ENCODE measurements at places on chromosomes 2 and 18.

DNA sequence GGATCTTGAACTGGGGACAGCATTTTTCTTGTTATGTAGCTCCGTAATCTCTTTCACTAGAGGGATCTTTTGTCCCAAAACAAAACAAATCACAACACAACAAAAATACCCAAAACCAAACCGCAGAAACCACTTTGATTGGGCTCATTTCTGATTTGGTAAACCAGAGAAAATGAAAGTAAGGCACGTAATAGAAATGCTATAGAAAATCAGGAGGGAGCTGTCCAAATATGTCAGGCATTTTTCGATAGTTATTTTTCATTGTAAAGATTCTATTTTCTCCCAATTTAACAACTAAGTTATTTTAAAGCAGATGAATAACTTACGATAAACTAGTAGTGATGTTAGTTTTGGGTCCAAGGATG, 406.5 kb downstream of the XIRP2 start:
- no peak for DNase-seq

DNA sequence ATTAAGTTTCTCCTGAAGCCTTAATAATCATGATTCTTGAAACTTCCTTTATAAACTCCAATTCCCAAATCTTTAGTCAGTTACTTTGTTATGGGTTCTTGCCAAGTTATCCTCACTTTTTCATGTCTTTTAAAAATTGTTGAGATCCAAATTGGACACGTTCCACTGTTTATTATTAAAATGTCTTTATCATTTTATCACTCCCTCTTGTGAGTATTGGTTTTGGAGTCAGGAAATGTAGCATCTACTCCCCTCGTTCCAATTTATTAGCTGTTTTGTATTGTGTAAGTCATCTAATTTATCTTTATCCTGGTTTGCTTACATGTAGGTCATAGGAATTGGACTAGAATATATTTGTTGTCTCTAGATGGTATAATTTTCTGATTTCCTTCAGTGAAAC, 213.1 kb upstream of the SLC39A10 start:
- DNase-seq = no peak

- peak; percentile 97 for DNase-seq
Observed at GRCh38 chr2:38407111-38407682, 30.1 kb upstream of the ATL2 start.

DNA sequence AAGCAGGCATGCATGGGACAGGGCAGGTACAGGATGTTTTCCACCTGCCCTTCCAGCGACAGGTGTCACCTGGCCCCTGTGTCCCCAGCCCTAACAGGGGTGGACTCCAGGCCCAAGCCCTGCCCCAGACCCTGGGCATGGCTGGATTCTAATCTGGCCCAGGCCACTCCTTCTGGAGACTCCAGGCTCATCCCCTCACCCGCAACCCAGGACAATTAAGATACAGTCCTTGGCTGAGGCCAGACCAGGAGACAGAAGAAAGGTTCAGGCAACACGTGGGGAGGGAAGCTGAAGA, 9.5 kb downstream of the BIN1 start:
- DNase-seq = no peak

DNA sequence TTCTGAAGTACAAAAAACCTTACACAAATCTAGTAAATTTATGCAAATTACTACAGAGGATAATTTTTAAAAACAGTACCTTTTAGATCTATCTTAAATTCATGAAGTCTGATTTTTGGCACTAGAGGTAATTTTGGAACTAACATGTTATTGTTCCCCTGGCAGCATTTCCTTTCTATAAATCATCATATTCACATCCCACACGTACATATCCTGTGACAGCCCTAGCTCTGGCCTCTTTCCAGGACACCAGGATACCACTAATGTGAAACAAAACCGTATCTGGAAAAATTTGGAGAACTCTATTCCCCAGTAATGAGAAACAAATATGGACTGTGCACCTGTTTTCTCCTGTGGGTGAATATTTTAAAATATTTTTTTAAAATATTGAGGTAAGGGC, 14.0 kb upstream of the BIRC6 start:
- DNase-seq = no peak

- no peak for DNase-seq
Observed at GRCh38 chr2:207499114-207499513, 30.6 kb upstream of the CREB1 start.

GRCh38 chr2:84908948-84909713, 3.7 kb downstream of the TMSB10 start:
- no peak for DNase-seq

DNA sequence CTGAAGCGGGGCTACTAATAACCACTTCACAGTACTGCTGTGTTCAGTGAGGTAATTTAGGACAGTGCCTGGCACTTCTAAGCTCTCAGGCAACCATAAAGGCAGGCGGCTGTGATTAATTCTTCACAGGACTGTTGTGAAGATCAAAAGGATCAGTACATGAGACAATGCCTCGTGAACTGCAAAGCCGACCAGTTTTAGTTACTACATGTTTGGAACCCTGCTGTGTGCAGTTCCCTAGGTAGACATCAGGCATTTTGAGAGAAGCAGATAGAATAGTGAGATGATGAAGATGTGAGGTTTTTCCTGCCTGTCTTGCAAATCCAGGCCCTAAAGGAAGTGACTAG, 19.1 kb downstream of the EFHD1 start:
- DNase-seq = no peak

DNA sequence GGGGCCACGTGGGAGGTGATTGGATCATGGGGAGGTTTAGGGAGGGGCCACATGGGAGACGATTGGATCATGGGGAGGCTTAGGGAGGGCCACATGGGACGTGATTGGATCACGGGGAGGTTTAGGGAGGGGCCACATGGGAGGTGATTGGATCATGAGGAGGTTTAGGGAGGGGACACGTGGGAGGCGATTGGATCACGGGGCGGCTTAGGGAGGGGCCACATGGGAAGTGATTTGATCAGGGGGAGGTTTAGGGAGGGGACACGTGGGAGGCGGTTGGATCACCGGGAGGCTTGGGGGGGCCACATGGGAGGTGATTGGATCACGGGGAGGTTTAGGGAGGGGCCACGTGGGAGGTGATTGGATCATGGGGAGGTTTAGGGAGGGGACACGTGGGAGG, 22.5 kb upstream of the SALL3 start:
- DNase-seq = no peak

DNA sequence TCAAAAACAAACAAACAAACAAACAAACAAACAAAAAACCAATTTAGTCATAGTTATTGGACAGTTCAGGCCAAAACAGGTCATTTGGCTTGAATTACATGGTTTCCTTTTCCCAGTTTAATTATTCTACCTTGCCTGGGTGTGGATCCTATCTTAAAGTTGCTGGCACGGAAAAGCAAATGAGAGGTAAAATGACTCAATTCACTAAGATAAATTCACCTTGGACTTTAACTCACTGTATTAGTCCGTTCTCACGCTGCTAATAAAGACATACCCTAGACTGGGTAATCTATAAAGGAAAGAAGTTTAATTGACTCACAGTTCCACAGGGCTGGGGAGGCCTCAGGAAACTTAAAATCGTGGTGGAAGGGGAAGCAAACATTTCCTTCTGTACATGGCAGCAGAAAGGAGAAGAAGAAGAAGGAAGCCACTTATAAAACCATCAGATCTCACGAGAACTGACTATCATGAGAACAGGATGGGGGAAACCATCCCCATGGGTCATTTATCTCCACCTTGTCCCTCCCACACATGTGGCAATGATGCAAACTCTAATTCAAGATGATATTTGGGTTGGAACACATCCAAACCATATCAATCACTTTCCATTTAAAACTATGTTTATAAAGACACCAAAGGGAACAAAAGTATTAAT, 22.5 kb upstream of the TRAPPC8 start:
- DNase-seq = peak; percentile 21

- DNase-seq = no peak
Observed at GRCh38 chr2:202560200-202560599, 74.6 kb upstream of the FAM117B start.

GRCh38 chr18:2723207-2723606, 67.7 kb downstream of the SMCHD1 start:
- no peak for DNase-seq

DNA sequence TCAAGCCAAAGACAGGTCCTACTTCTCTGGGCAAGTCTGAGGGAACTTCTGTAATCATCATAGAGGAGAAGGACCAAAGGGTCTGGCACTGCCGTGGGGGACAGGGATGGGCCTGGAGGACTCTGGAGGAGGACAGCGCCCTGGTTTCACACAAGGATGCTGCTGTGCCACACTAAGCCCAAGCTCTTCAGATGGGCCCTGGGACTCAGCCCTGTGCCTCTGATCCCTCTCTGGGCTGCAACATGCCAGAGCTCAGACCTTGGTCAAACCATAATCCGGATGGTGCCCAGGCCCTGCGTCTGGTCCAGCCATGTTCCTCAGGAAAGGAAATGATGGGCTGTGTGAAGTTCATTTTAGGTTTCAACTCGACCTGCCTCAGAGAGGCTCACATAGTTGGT, 222.0 kb upstream of the COPS8 start:
- DNase-seq = no peak

- DNase-seq = no peak
Observed at GRCh38 chr2:223036790-223037444, 15.1 kb upstream of the KCNE4 start.

DNA sequence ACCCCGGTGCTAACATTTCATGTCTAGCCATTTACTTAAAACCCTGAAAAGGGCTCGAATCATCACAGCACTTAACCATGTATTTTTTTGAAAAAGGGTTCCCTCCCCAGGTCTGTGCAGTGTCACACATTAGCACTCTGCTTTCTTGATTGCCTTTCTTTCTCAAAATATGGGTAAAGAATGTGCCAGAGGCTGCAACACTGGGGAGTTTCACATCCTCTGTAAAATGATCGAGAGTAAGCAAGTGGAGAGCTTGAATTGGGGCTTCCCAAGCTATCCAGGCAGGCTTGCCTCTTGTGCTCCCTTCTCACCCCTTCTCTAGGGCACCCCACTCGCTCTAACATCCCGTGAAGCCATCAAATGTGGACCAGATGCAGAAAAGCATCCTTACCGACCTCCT, 177.0 kb upstream of the CCDC68 start:
- no peak for DNase-seq

DNA sequence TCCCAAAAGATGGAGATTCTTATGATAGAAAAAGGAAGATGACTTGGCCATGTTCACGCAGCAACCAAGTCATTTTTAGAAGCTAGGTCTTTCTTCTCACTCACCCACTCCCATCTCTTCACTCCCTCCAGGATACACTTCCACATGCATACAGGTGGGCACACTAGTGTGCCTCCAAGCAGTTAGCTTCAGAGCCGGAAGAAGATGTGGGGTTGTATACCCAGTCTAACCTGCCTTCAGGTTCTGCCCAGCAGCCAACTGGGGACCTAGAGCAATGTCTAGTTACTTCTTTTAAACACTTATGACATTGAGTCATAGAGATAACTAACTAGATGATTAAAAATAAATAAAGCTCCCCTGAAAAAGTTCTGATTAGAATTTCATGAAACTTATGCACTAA, 21.8 kb upstream of the TANK start:
- DNase-seq = no peak

DNA sequence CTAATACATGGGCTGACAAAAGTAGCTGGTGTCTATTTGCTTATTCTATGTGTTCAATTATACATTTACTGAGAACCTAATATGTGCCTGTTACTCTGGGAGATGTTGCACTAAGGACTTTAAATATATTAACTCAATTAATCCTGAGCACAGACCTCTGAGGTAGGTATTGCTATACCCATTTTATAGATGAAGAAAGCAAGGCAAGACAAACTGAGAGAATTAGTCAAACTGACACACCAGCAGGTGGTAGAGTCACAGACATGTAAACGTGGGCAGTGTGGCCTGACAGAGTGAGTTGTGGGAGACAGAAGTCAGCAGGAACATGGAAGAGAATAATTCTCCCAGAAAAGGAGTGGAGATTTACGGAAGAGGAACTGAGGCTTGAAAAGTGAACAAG, 428.9 kb downstream of the LPIN1 start:
- DNase-seq = no peak

GRCh38 chr2:204486805-204487204, 58.5 kb upstream of the PARD3B start:
- DNase-seq = no peak
